Upper lobe of right lung (tissue), 1 donor: ENCODE measurements at places on chromosomes 12 and 14. TPM values are rescaled to one million over a fixed set of nuclear protein-coding genes. Genes with fewer than 3 reads are reported as not detected.

DNA sequence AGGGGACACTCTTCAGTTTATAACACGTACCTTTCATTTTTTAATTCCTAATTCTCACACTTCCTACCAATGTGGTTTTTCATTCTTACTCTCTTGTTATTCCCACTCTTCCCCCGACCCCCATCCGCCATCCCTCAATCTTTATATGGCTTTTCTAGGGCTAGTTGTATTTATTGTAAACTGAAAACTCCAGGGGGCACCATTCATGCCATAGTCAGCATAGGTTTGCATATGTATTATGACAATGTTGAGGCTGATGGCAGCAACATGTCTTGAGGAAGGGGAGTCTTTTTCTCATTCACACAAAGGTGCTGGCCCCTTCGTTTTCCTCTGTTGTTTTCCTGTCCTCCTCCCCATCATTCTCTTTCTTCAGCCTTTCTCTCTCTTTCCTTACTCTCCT is 27.7 kb upstream of the LTA4H start:
- no peak for DNase-seq
- no peaks in the 10 kb centered on the region for H3K36me3 ChIP-seq
- no peaks in the 10 kb centered on the region for H3K27me3 ChIP-seq
- no peaks in the 10 kb centered on the region for H3K4me1 ChIP-seq
- H3K4me3 ChIP-seq, result no peak overlapping the region

DNA sequence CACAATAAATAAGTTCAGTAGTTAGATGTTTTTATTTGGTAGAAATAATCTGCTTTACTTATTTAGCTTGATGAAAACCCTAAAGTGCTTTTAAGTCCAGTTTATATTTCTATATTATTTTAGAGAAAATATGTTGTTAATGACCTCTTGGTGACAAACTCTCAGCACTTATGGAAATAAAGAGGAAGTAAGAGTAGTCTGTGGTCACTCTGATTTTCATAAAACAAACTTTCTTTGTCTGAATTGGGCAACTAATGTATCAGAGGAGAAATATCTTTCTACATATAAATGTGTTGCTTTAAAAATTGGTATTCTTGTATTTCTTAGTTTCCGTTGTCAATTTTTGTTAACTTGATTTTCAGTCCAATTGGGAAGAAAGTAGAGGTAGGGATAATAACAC is 878.9 kb upstream of the SEL1L start:
- H3K36me3 ChIP-seq, result no peaks in the 10 kb centered on the region
- H3K4me1 ChIP-seq, result no peaks in the 10 kb centered on the region
- no peak overlapping the region for H3K4me3 ChIP-seq
- H3K27me3 ChIP-seq, result no peaks in the 10 kb centered on the region

GRCh38 chr12:54988402-54989054 is 4.0 kb upstream of the TESPA1 start:
- H3K4me1 ChIP-seq, result no peaks in the 10 kb centered on the region
- H3K27me3 ChIP-seq, result no peaks in the 10 kb centered on the region
- no peaks in the 10 kb centered on the region for H3K36me3 ChIP-seq
- H3K27ac ChIP-seq, result no peak overlapping the region

GRCh38 chr12:89041078-89041477 is 311.2 kb downstream of the DUSP6 start:
- H3K36me3 ChIP-seq, result no peaks in the 10 kb centered on the region
- no peak for DNase-seq
- H3K27me3 ChIP-seq, result no peaks in the 10 kb centered on the region
- peaks cover 2% of the 10 kb centered on the region for H3K4me1 ChIP-seq
- no peak overlapping the region for H3K27ac ChIP-seq
- no peak overlapping the region for H3K4me3 ChIP-seq

DNA sequence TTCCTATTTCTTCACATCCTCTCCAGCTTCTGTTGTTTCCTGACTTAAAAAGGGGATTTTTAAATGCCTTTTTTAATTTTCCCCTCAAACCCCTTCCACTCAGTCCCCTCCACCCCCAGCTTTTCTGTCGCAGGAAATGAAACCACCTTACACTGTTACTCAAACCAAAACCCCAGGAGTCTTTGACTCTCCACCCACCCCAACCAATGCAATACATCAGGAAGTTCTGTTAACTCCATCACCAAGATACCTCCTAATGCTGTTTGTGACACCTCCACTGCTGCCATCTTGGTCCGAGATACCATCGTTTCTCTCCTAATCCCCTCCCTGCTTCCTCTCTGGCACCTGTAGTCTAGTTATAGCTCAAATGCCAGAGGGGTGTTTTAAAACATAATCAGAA is 25.4 kb upstream of the CPM start:
- H3K4me3 ChIP-seq, result no peak overlapping the region
- DNase-seq, result no peak
- H3K36me3 ChIP-seq, result no peaks in the 10 kb centered on the region
- H3K4me1 ChIP-seq, result peaks cover 4% of the 10 kb centered on the region
- H3K27ac ChIP-seq, result no peak overlapping the region

- H3K27me3 ChIP-seq, result peaks cover 15% of the 10 kb centered on the region
- H3K27ac ChIP-seq, result no peak overlapping the region
- no peak for DNase-seq
- H3K4me3 ChIP-seq, result no peak overlapping the region
These were observed 127.8 kb downstream of the TSPAN9 start for GRCh38 chr12:3204730-3205531.

GRCh38 chr12:124548854-124549378 is 18.5 kb downstream of the NCOR2 start:
- no peaks in the 10 kb centered on the region for H3K36me3 ChIP-seq
- peaks cover 78% of the 10 kb centered on the region for H3K4me1 ChIP-seq
- H3K27me3 ChIP-seq, result no peaks in the 10 kb centered on the region
- H3K27ac ChIP-seq, result peak overlapping the region; percentile 66

DNA sequence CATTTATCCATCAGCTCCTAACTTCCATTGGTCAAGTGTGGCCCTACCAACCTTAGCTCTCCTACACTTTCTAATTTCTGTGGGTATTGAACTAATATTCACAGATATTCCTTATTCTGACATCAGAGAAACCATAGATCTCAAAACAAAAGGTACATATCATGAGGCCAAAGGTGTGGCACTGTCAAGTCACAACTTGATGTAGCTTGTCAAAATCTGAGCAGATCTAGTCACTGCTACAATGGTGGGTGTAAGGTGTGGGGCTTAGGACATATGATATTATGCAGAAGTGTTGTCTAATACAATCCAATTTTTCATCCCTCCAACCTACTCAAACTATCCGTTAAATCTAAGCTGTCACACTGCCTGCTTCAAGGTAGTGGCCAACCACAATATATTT is 114.0 kb upstream of the FAR2 start:
- no peak overlapping the region for H3K27ac ChIP-seq
- no peak overlapping the region for H3K4me3 ChIP-seq
- DNase-seq, result no peak
- H3K4me1 ChIP-seq, result no peaks in the 10 kb centered on the region
- no peaks in the 10 kb centered on the region for H3K36me3 ChIP-seq

GRCh38 chr12:3833670-3834310 is 39.4 kb downstream of the PARP11 start:
- DNase-seq, result no peak
- no peak overlapping the region for H3K4me3 ChIP-seq
- no peaks in the 10 kb centered on the region for H3K27me3 ChIP-seq
- H3K4me1 ChIP-seq, result no peaks in the 10 kb centered on the region
- H3K27ac ChIP-seq, result no peak overlapping the region
- H3K36me3 ChIP-seq, result peaks cover 3% of the 10 kb centered on the region

DNA sequence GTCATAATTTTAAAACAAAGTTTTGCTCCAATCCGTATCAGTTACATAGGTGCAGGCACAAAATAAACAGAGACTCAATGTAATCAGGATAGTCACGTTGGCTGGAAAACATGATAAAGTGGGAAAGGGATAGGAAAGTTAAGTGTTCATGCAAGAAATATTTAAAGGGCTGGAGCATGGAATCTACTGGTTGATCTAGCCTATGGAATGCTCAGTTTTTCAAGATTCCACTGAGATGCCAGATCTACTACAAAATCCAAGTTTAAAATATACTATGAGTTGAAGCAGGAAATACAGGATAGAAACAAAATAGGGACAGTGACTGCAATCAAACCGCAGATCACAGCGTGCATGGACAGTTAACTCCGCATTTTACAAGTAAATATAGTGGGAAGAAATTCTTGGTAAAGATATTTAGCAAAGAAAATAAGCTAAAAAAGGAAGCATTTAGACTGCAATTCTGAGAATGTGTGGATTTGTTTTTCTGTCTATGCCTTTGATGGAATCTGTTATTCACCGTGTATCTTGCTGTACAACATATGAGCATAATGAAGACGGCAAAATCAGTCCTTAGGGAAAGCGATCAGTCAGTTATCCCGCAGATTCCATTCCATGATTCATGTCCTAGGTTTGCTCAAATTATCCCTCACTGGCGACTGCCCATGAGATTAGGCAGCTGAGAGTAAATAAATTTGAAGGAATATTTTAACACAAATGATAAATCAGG is 1044.3 kb downstream of the FLRT2 start:
- H3K27ac ChIP-seq, result no peak overlapping the region
- H3K4me1 ChIP-seq, result no peaks in the 10 kb centered on the region
- H3K36me3 ChIP-seq, result no peaks in the 10 kb centered on the region
- no peaks in the 10 kb centered on the region for H3K27me3 ChIP-seq
- H3K4me3 ChIP-seq, result no peak overlapping the region

- no peak for DNase-seq
- H3K36me3 ChIP-seq, result no peaks in the 10 kb centered on the region
- H3K4me3 ChIP-seq, result no peak overlapping the region
- no peaks in the 10 kb centered on the region for H3K4me1 ChIP-seq
- H3K27me3 ChIP-seq, result no peaks in the 10 kb centered on the region
These were observed 136.8 kb downstream of the IGF1 start for GRCh38 chr12:102343361-102344121.

- H3K27ac ChIP-seq, result no peak overlapping the region
- H3K36me3 ChIP-seq, result no peaks in the 10 kb centered on the region
These were observed 142.0 kb downstream of the BCL11B start for GRCh38 chr14:99129998-99130397.

GRCh38 chr12:82870771-82871377 is 184.2 kb downstream of the TMTC2 start:
- no peak for DNase-seq
- no peak overlapping the region for H3K4me3 ChIP-seq
- no peaks in the 10 kb centered on the region for H3K36me3 ChIP-seq
- no peak overlapping the region for H3K27ac ChIP-seq

DNA sequence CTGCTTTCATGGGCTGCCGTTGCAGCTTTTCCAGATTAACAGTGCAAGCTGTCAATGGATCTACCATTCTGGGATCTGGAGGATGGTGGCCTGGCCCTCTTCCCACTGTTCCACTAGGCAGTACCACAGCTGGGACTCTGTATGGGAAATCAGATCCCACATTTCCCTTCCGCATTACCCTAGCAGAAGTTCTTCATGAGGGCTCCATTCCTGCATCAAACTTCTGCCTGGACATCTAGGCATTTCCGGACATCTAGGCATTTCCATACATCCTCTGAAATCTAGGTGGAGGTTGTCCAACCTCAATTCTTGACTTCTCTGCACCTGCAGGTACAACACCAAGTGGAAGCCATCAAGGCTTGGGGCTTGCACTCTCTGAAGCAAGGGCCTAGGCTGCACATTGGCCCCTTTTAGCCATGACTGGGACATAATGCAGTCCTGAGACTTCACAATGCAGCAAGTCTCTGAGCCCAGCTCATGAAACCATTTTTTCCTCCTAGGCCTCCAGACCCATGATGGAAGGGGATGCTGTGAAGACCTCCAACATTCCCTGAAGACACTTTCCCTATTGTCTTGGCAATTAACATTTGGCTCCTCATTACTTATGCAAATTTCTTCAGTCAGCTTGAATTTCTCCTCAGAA is 863.3 kb downstream of the C12orf50 start:
- no peak overlapping the region for H3K4me3 ChIP-seq
- H3K36me3 ChIP-seq, result no peaks in the 10 kb centered on the region
- H3K27me3 ChIP-seq, result no peaks in the 10 kb centered on the region
- H3K4me1 ChIP-seq, result no peaks in the 10 kb centered on the region

DNA sequence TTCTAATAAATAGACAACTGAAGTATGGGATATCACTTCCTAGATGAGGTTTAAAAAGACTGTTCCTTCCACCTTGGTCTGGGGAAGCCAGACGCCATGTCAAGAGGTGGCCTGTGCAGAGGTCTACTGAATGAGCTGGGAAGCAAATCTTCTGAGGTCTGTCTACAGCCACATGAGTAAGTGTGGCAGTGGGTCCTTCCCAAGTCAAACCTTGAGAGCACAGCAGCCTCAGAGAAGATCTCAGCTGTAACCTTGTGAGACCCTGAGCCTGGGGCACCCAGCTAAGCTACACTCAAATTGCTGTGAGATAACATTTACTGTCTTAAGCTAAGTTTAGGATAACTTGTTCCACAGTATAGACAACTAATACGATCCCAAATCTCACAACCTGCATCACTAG is 20.2 kb downstream of the NDUFA12 start:
- H3K4me1 ChIP-seq, result no peaks in the 10 kb centered on the region
- no peak overlapping the region for H3K4me3 ChIP-seq
- no peaks in the 10 kb centered on the region for H3K36me3 ChIP-seq
- H3K27me3 ChIP-seq, result no peaks in the 10 kb centered on the region
- no peak for DNase-seq
- no peak overlapping the region for H3K27ac ChIP-seq

DNA sequence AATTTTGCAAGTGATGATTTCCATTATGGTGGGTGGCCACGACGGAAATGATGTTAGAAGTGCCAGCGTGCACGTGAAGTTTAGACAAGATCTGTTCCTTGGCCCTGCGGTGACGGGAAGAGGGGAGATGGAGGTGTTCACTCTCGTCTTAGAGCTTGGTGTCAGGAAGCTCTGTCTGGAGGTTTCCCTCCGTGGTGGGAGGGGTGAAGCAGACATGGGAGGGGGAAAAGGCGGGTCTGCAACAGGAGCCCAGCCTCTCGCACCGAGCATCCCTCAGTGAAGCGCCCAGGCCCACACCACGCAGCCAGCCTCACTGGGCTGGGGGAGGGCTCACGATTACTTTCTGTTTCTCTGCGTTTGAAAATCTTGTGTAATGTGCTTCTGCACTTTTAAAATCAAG is 26.3 kb downstream of the EML1 start:
- H3K27me3 ChIP-seq, result no peaks in the 10 kb centered on the region
- no peak overlapping the region for H3K4me3 ChIP-seq
- H3K4me1 ChIP-seq, result peaks cover 9% of the 10 kb centered on the region
- H3K27ac ChIP-seq, result no peak overlapping the region

GRCh38 chr14:75825147-75825592 is 156.6 kb downstream of the TGFB3 start:
- H3K27ac ChIP-seq, result peak overlapping the region; percentile 72
- H3K27me3 ChIP-seq, result no peaks in the 10 kb centered on the region
- peaks cover 50% of the 10 kb centered on the region for H3K4me1 ChIP-seq
- H3K4me3 ChIP-seq, result no peak overlapping the region

GRCh38 chr12:116916122-116916521 is 5.4 kb downstream of the FBXW8 start:
- no peak overlapping the region for H3K27ac ChIP-seq
- peaks cover 20% of the 10 kb centered on the region for H3K4me1 ChIP-seq
- H3K4me3 ChIP-seq, result no peak overlapping the region
- no peak for DNase-seq
- H3K36me3 ChIP-seq, result peaks cover 4% of the 10 kb centered on the region

OR2AP1 gene
- not detected for total RNA-seq

RDH16 gene
- total RNA-seq, result 0.32 TPM

SCN8A gene
- 1.1 TPM for total RNA-seq

NOVA1 gene
- 1.6 TPM for total RNA-seq

HPD gene
- 1.8 TPM for total RNA-seq

BCL7A gene
- 11.4 TPM for total RNA-seq

GPR84 gene
- 0.96 TPM for total RNA-seq

DNAJC22 gene
- 0.67 TPM for total RNA-seq

C12orf60 gene
- 0.17 TPM for total RNA-seq

SUPT16H gene
- total RNA-seq, result 48.8 TPM
